ENCODE measurements at places on chromosomes 1 and 21.

GRCh38 chr1:90384193-90384592 is 332.9 kb downstream of the BARHL2 start:
- no peak for DNase-seq

- DNase-seq = no peak
Observed at GRCh38 chr1:29583727-29584126, 347.4 kb downstream of the PTPRU start.

DNA sequence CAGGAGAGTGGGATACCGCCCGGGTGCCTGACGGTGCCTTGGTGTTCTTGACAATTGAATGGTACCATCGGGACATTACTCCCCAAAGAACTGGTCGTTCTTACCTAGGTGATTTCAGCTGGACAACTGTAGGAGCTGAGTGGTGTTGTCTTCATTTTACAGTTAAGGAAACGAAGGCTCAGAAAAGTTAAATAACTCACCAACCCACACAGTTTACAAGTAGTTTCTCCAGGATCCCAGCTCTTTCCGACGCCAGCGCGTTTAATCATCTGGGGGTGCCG is 1.6 kb downstream of the PIK3CD start:
- no peak for DNase-seq

GRCh38 chr1:72284084-72284347 is 1.7 kb upstream of the NEGR1 start:
- no peak for DNase-seq

DNA sequence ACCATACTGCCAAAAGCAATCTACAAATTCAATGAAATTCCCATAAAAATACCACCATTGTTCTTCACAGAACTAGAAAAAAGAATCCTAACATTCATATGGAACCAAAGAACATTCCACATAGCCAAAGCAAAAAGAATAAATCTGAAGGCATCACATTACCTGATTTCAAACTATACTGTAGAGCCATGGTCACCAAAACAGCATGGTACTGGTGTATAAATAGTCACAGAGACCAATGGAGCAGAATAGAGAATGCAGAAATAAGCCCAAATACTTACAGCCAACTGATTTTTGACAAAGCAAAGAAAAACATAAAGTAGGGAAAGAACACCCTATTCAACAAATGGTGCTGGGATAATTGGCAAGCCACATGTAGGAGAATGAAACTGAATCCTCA is 6.2 kb upstream of the DEPDC1 start:
- DNase-seq = no peak

DNA sequence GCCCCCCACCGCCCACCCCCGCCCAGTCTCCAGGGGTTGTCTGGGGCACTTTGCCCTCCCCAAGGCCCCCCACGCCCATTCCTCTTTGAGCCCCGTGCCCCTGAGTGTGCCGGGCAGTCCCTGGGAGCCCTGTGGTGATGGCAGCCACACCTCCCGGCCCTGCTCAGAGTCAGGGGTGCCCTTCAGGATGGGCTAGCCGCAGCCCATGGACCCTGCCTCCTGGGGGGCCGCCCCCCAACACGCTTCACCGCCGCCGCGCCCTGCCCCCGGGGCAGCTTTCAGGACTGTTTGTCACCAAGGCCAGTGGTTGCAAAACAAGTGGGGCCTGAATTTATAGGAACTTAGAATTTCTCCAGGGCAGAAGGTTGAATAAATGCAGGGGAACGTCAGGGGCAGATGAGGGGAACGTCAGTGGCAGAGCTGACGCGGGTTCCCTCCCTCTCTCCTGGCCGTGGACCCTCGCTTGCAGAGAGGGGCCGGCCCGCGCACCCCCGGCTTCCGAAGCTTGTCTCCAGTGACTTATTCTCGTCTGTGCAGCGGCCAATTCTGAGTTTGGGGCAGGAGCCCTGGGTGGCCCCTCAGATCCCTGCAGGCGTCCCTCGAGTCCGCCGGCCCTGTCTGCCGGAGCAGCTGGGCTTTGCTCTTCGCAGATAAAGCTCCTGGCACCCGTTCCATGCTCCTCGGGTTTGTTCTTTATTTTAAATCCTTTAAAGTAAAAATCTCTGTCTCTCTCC is 41.2 kb upstream of the ADARB1 start:
- no peak for DNase-seq

DNA sequence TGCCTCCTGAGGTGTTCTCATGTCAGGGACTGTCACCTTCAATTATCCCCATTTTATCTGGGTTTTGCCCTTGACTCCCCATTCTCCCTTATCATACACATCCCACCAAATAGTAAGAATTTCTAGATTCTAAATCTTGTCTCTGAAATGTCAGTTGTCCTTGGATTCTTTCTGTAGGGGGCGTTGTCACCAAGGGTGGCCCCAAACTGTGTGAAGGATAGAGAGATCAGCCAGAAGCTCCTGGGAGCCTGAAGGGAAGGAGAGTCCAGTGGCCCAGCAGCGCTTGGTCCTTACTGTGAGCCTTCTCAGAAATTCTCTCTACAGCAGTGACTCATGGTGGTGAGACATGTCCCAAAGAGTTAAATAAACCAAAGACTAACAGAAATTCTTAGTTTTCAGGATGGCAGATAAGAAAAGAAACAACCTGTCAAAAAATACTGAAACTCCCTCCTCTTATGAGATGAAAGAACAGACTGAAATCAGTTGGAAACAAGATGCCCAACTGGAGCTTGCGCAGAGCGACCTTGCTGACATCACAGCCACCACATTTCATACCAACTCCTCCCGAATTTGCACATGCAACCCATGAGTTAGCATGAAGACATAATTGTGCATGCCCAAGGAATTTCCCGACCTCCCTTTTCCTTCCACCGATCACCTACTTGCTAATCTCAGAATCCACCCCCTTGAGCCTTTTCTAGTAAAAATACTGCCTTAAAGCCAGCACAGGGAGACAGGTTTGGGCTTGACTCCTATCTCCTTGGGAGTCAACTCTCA is 109.8 kb downstream of the ELAVL4 start:
- no peak for DNase-seq

DNA sequence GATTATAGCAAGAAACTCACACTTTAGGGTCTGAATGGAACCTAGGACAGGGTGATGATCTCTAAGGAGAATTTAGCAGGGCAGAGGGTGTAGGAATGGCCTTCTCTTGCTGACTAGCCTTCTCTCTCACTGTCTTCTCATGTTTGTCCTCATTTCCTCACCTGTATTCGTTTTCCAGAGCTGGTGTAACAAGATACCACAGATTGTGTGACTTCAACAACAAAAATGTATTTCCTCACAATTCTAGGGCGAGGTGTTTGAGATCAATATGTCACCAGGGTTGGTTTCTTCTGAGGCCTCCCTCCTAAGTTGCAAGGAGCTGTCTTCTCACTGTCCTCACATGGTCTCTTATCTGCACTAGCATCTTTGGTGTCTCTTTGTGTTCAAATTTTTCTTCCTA is 177.9 kb upstream of the C1orf87 start:
- DNase-seq = no peak

DNA sequence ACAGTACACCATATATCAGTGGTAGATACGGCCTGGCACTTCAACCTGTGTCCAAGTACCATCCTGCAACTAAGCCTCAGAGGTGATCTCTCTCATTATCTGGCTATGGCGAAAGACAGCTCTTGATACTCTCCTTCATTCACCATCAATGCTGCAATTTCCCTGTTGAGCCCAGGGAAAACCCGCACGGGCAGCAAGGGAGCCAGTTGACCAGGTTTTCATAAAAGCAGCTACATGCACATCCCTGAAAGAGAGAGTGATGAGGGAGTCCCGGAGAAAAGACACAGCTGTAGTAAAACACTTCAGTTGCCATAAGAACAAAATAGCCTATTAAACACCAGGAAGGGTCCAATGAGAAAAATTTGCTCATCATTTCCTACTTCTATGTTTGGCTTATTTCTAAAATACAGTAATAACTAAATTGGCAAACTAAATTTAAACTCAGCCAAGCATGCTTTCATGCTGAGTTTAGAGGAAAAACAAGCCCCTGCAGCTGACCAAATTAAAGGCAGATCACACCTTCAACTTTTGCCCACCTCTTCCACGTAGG is 68.3 kb downstream of the CAPZB start:
- no peak for DNase-seq

DNA sequence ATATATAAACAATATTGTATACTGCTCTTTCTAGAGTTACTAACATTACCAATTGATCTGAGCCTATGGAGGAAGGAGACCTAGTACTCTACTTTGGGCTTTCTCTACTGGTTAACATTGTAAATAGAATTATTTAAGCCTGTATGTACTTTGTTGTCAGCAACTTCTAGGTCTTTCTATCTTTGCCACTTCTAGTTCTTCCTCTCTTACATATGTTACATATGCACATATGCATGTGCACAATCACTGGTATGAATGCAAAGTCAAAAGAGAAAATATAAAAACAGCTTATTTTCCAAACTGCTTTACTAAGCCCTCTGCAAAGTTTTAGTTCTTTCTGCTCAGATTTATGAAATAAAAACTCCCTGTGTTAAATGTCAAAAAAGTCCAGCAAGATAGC is 84.3 kb downstream of the PTPRC start:
- DNase-seq = no peak

GRCh38 chr1:47942240-47942629 is 55.0 kb downstream of the TRABD2B start:
- DNase-seq = no peak

- DNase-seq = no peak
Observed at GRCh38 chr1:225430301-225430700, 2.5 kb upstream of the LBR start.

GRCh38 chr1:179883040-179883744 is 1.1 kb downstream of the TOR1AIP1 start:
- DNase-seq = no peak

GRCh38 chr1:58755468-58755872 is 28.4 kb downstream of the JUN start:
- peak; percentile 13 for DNase-seq

DNA sequence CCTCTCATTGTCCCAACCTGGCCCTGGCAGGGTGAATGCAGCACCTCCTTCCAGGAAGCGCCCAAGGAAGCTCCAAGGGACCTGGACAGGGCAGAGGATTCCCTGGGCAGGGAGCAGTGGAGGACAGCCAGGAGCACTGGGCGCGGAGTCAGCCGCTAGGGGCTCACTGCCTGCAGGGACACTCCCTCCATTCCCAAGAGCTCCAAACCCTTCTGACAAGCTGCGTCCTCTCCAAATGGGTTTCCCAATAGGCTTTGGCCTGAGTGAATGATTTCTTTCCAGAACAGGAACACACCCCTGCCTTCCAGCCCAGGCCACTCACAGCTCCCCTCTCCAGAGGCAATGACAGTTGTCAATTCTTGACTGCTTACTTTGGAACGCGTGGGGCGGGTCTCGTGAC is 128.5 kb upstream of the EDN2 start:
- DNase-seq = no peak

DNA sequence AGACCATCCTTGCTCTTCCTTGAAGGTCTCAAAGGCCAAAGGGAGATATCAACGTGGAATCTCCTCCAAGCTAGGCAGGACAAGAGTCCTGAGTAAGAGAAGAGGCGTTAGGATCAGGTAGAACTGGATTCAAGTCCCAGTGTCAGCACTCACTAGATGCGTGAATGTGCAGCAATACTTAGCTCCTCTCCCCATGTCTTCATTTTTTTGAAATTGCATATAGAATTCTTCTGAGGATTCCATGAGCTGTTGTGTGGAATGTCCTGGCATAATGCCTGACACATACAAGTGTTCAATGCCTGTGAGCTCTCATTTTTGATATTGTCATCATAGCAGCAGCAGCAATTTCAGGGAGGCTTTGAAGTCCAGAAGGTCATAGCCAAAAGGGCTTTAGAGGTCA is 333.2 kb downstream of the KCNH1 start:
- no peak for DNase-seq

GRCh38 chr1:206952171-206952570 is 5.9 kb upstream of the PIGR start:
- DNase-seq = no peak

- DNase-seq = no peak
Observed at GRCh38 chr1:79252598-79252997, 246.1 kb upstream of the ADGRL4 start.

- no peak for DNase-seq
Observed at GRCh38 chr1:162373541-162374260, 3.0 kb downstream of the SPATA46 start.

DNA sequence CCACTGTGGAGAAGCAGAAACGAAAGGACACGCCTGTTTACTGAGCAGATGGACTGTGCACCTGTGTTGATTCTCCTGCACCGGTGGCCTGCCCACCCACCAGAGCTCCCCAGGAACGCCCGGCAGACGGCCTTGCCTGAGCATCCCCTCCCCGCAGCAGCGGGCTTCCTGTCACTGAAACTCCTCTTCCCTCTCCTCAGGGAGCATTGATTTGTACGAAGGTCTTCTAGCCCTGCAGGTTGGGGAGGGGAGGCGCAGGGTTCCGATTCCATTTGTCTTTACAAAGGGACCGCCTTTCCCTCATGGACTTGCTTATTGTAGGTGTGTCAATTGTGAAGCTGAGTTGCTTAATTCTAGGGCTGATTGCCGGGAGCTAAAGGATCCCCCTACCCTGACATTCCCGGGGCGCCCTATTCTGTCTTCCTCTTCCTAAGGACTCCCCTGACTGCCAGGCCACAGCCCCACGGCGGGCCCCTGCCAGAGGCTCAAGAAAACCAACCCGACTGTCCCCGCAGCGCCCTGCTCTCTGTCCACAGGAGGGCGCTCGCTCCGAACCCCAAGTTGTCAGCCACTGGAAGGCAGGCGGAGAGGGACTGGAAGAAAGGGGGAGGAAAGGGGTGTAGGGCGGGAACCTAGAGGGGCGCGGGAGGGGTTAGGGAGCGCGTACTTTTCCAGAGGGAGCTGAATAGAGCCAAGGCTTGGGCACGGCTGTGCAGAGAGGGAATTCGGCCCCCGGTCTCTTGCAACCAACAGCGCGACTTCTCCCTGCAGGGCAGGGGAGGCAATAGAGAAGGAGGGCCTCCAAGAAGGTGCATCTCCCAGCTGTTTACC is 2.8 kb downstream of the S100A6 start:
- DNase-seq = peak; percentile 27

- no peak for DNase-seq
Observed at GRCh38 chr1:201459052-201459451, 9.9 kb downstream of the PHLDA3 start.

DNA sequence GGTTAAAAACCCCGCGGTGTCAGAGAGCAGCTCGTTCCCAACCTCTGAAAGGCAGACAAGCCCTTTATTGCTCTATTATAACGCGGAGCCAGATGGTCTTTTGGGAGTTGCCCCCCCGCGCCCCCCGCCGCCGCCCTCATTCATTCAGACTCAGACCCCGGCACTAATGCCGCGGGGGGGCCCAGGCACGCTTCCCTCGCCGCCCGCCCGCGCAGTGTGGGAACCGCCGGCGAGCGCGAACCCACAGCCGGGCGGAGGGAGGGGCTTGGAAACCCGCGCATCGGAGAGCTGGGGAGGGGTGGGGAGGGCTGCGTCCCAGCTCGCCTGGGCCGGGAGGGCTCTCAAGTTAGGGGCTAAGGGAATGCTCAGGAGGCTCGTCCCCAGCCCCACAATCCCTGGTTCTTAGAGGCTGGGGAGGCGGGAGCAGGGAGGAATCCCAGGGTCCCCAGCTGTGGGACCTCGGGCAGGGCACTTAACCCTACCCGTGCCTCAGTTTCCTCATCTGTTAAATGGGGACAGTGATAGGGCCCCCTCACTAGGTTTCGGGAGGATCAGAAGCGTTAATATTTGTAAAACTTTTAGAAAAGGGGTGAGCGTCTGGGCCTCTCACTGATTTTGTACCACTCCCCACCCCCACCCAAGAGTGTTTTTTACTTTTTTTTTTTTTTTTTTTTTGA is 10.9 kb upstream of the HES5 start:
- no peak for DNase-seq

- no peak for DNase-seq
Observed at GRCh38 chr1:197424380-197424779, 156.3 kb downstream of the CRB1 start.

GRCh38 chr1:36087233-36088123 is 1.2 kb upstream of the ADPRS start:
- no peak for DNase-seq
